ENCODE measurements at places on chromosomes 11 and 22.
A peak's percentile ranks its signal among the peaks of the same experiment; 100 is the strongest.

DNA sequence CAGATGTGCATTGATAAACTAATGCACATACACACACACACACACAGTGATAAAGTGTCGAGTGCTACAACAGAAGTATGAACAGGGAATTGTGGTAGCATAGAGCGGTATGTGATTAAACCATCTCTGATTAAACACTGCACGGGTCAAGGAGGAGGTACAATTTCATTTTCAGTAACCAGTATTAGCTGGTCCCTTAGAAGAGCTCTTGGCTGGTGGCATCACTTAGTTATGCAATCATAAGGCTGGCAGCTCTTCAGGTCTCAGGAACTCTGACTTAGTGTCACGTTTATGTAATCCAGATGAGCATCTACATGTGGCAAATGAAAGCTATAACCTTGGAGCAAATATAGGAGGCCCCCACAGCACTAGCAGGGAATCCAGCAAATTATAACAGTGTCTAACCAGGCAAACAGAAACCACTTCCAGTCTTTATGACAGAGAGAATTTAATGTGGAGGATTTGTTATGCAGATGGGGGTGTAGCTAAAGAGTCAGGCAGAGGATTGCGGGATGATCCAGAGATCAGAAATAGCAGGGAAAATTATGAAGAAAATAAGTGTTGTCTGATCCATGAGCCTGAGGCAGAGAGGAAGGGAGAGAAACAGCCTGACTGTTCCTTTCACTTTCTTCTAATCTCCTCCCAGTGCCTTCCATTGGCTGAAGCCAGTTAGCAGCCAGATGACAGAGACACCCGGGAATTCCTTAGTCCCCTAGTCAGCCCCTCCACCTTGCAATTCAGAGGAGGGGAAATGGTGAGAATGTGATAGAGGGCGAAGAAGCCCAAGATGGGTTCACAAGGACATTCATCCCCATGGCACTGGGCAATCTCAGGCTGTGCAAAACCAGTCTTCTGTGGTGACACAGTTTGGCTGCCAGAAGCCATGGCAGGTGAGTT, 533.1 kb upstream of the TENM4 start:
- DNase-seq: no peak

DNA sequence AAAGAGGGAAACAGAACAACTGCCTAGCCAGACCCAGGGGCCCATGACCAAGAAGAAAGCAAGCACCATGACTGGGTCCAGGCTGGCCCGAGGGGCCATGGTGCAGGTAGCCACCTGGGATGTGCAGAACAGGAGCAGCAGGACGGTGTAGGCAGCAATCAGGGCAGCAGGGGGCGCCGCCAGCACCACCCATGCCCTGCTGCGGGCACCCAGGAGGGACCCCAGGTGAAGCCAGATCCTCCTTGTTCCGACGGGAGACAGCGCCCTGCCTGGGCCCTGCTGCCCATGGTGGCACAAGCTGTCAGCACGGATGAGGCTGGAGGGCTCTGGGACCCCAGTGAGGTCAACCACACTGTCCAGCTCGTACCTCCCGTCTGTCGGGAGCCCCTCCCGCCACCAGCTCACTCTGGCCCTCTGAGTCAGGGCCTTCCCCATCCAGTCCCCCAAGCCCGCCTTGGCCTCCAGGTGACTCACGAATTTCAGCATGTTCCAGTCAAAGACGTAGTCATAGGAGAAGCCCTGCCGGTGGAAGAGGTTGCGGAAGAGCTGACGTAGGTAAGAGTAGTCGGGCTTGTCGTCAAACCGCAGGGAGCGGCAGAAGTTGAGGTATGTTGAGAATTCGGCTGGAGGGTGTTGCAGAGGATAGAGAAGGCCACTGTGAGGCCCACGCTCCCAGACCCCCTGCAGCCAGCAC, 18.8 kb downstream of the CSNK1E start:
- DNase-seq: peak; percentile 32

- no peak for DNase-seq
Measured at GRCh38 chr11:1630271-1630670, 696 bp downstream of the KRTAP5-5 start.

DNA sequence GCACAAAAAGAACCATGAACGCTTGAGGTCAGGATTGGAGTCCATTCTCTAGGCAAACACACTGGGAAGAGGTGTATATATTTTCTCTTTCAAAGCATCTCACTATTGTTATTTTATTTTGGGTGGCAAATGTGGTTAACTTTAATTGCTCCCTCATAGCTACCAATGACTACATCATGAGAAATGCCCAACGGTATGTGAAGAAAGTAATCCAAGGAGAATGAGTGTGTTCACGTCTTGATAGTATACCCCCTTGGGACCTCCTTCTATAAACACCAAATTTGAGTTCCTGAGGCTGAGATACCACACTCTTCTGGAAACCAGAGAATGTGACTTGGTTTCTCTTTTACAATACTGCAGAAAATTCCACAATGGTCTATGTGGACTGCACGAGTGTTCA, 15.8 kb downstream of the OR8D1 start:
- no peak for DNase-seq

DNA sequence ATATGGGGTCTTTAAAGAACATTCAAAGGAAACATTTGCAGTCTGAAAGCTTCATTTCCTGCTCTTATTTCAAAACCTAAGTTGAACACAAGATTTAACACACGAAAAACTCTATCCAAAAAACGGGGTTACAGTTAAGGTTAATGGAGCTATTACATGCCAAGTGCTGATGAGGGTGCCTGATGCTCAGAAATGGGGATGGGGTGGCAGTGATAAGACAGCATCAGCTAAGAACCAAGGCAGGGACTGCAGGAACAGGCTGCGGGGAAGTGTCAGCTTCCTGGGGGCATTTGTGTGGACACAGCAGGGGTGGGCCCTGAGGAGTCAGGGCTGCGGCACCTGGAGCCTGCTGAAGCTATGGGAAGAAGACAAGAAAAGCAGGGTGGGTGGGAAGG, 12.2 kb downstream of the DGCR2 start:
- no peak for DNase-seq

DNA sequence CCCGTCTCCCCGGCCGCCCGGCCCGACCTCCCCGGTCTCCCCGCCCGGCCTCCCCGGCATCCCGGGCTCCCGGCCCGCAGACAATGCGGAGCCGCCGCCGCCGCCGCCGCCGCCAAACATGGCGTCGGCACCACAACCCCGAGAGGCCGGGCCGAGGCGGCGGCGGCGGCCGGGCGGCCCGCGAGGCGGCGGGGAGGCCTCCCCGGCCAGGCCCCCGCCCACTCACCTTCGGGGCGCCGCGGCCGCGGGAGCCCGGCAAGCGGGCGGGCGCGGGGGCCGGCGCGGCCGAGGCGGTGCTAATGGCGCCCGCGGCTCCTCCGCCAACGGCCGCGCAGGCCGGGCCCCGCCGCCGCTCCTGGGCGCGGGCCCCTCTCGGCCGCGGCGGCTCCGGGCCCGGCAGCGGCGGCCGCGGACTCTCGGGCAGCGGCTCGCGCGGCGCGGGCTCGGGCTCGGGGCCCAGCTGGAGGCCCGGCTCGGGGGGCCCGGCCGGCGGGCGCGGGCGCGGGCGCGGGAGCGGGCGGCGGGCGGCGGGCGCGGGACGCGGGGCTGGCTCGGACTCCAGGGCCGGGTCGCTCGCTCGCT, 311 bp downstream of the BRD1 start:
- no peak for DNase-seq

GRCh38 chr11:63613517-63614135, 607 bp downstream of the PLAAT3 start:
- DNase-seq: peak; percentile 21

- peak; percentile 35 for DNase-seq
Measured at GRCh38 chr11:17230867-17231851, 23.4 kb upstream of the PIK3C2A start.

- DNase-seq: no peak
Measured at GRCh38 chr11:105618343-105618955, 8.6 kb downstream of the GRIA4 start.

- DNase-seq: no peak
Measured at GRCh38 chr22:27153386-27153785, 496.0 kb downstream of the MIAT start.

- DNase-seq: no peak
Measured at GRCh38 chr11:19715373-19715772, 2.7 kb downstream of the NAV2 start.

DNA sequence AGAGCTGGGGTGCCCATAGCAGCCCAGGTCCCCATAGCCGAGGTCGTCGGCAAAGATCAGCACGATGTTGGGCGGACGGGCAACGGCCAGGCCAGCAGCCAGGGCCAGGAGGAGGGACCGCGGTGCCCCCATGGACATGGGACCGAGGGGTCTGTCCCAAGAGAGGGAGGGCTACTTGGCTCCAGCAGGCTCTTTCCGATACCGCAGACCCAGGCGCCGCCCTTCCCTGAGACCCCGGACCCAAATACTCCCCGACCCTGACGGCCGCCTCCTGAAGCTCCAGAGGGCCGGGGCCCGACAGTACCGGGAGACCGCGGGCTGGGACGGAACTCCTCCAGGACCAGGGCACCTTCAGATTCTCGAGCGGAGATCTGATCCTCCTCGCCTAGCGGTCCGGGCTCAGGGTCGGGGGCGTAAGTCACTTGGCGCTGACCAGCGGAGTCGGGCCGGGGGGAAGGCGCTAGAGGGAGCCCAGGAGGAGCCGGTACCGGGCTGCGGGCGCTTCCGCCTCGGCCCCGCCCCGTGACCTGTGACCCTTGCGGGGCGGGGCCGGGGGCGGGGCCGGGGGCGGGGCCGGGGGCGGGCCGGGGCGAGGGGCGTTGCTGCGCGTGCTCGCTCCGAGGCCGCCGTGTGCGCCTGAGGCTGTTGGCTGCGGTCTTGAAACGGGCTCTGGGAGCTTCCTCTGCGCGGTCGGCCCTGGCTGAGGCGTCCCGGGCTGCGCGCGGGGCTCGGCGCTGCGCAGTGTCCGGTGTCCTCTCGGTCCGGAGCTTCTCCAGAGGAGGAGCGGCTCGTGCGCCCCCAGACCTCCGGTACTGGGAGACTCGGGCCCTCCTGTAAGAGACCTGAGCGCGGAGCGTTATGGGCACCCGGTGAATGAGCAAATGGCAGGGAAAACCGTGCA, at the start of gene ARSA:
TSS of gene ARSA (minus strand) at position 511 of the 901 bp plus-strand sequence. CDS start at position 138, 373 bp downstream.
- DNase-seq: peak; percentile 79
